ENCODE measurements at places on chromosomes 3 and 15.

DNA sequence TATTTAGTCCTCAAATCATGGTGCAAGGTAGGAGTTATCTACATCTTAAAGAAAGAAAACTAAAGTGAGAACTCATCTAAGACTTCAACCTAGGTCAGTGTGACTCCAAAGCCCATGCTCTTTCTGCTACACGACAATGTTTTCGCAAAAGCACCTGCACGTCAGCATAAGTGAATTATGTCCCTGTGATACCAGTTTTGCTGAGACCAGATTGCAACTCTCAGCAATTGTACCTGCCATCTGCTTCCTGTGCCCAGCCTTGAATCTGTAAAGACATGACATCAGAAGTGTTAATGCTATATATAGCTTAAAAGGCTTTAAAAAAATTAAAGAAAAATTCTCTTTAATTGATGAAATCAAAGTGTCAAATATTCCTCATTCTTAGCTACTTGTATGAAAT lies 43.4 kb downstream of the RETNLB start:
- DNase-seq: no peak

- no peak for DNase-seq
Observed at GRCh38 chr15:48541341-48542278, 103.9 kb downstream of the FBN1 start.

DNA sequence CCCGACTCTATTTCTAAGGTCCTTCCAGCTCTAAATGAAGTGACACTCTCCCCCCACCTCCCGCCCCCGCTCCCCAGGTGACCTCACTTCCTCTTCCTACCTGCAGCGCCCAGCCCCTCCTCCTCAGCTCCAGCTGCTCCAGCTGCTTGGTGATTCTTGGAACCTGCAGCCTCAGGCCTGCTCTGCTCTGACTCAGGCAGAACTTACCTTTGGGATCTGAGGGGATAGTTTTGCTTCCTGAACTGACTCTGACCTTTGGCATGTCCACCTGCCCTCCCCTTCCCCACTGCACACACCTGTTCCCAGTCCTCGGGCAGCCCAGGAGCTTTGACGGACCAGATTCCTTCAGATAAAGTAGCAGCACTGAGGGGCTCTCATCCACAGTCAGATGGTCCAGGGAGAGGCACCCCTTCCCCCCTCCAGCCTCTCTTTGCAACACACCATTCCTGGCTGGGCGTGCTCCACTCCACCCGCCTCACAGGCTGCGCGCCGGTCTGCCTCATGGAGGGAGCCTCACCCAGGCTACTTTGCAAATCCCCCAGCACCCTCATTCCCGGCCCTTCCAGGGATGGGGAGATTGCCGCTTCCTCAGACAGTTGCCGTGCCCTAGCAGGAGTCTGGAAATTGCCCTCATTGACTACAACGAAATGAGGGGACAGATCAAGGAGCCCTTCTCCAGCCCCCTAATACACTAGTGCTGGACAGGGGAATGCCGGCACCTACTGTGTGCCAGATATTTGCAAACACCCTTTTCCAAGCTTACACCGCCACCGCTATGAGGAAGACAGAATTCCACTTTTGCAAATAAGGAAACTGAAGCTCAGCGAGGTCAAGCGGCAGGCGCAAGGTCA lies 692 bp upstream of the C15orf39 start:
- peak; percentile 40 for DNase-seq

DNA sequence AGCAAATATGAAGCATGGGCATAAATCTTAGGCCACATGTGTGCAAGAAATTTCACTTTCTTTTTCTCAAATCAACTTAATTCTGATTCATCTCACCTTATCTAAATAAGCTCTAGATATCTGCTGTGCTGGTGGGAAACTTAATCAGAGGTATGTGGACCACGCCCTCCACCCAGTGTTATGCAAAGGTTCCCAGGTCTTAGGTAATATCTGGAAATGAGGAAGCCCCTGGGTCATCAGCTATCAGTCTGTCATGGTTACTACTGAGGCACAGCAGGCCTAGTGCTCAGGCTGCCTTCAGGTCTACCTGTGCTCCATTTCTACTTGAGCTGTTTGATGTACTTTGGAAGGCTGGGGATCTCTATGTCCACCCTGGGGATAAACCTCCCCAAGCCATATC lies 134.4 kb upstream of the KCNH8 start:
- no peak for DNase-seq

- no peak for DNase-seq
Observed at GRCh38 chr3:45895686-45896468, 9.5 kb downstream of the CCR9 start.

- DNase-seq: no peak
Observed at GRCh38 chr3:29693863-29694262, 413.0 kb downstream of the RBMS3 start.

- DNase-seq: peak; percentile 26
Observed at GRCh38 chr3:57158813-57159738, 6.1 kb downstream of the IL17RD start.

- DNase-seq: no peak
Observed at GRCh38 chr15:49370782-49371181, 52.3 kb upstream of the FGF7 start.

- no peak for DNase-seq
Observed at GRCh38 chr3:81003008-81003645, 758.3 kb downstream of the GBE1 start.

DNA sequence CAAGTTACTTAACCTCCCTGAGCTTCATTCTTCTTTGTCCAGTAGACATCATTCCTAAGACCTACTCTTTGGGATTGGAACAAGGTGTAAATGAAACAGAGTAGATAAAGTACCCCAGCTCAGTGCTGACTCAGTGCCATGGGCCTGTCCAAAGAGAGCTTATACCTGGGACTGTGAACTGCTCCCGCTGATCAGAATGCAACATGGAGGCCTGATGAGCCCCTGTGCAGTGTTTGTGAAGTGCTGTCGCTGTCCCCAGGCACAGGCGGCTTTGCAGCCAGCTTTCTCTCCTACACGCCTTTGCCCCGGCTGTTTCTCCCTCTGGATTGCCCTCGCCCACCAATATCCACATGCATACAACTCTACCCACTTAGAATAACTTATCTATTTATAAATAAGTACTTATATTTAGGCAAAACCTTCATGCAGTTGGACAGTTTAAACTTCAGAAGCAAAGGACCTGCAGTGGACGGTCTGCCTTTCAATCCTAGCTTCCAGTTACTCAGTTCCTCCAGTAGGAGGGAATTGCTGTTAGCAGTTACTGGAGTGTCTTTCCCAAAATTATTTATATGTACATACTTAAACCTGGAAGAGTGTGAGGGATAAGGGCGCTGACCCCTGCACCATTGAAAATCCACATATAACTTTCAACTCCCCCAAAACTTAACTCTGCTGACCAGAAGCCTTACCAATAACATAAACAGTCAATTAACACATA lies 80.0 kb downstream of the CORO2B start:
- DNase-seq: no peak

- no peak for DNase-seq
Observed at GRCh38 chr15:96207377-96208006, 123.0 kb upstream of the NR2F2 start.

GRCh38 chr15:99110581-99111320 lies 5.9 kb downstream of the SYNM start:
- no peak for DNase-seq

DNA sequence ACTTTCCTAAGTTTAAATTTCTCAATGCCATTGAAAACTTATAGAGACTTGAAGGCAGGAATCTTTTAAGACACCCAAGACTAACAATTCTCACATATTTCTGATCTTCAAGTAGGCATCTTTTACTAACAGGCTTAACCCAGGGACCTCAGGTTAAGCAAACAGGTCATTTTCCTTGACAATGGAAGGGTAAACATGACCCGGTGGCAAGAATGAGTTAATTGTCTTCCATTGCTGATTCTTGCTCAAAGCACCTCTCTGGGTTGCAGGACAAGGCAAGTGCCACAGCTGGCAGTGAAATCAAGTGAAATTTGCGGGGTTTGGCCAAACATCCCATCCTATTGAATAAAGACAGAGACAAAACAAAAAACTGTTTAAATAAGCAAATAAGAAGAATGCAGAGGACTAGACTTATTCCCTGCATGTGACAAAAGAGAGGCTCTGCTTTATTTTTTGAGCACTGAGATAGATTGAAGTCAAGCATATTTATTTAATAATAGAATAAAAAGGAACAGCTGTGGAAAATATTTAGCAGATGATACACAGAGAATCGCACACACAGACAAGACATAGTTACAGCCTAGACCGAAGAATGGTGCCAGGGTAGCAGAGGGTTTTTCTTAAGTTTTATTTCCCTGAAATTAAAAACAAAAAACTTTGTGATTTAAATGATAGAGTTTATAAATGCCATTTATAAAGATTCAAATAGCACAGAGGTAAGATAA lies 56.0 kb upstream of the MITF start:
- no peak for DNase-seq

- no peak for DNase-seq
Observed at GRCh38 chr15:52731732-52732470, 52.7 kb upstream of the ATOSA start.

- no peak for DNase-seq
Observed at GRCh38 chr3:192902549-192902948, 15.1 kb downstream of the MB21D2 start.

DNA sequence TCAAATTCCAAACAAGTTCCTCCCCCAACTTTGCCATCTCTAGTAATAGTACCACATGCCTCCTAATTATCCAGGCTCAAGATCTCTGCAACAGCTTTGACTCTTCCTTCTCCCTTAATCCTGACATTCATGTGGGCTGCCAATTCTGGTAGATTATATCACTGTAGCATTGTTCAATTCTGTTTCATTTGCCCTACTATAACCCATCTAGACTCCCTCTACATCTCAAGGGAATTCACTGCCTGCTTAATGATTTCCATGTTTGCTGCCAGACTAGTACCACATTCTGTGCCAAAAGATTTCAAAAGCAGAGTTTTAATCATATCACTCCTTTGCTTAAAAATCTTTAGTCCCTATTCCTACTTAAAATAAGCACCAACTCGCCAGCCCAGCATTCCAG lies 34.6 kb upstream of the PPIB start:
- no peak for DNase-seq

- no peak for DNase-seq
Observed at GRCh38 chr15:85494048-85494777, 113.8 kb downstream of the AKAP13 start.

GRCh38 chr15:67042551-67043142 lies 22.8 kb upstream of the SMAD3 start:
- no peak for DNase-seq

DNA sequence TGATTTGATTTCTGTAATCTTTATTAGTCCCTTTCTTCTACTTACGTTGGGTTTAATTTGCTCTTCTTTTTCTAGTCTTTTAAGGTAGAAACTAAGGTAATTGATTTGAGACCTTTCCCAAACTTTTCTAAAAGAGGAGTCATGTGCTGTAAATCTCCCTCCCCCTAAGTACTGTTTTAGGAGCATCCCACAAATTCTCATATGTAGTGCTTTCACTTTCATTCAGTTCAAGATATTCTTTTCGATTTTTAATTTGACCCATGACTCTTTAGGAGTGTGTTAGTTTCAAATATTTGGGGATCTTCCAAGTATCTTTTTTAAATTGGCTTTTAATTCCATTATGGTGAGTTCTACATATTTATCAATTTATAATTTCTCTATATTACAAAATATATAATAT lies 241.8 kb downstream of the CTNNB1 start:
- DNase-seq: no peak

DNA sequence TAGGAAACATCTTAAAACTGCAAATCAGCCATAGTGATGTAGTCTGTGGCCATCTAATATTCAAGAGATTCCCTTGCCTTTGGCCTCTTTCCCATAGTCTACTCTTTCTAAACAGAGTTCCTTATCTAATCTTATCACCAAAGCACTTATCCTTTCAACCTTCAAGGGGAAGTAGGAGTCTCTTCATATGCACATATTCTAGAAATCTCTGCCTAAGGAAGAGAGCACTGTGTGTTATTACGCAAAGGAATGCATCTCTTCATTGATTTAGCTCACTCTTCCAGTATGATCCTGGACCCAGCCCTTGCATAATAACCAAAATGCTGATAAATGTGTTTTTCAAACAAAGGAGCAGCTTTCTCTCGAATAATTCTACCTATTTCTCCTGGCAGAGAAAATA lies 253.7 kb upstream of the TPRG1 start:
- no peak for DNase-seq

- no peak for DNase-seq
Observed at GRCh38 chr3:104411757-104412156, 955.0 kb upstream of the ALCAM start.

DNA sequence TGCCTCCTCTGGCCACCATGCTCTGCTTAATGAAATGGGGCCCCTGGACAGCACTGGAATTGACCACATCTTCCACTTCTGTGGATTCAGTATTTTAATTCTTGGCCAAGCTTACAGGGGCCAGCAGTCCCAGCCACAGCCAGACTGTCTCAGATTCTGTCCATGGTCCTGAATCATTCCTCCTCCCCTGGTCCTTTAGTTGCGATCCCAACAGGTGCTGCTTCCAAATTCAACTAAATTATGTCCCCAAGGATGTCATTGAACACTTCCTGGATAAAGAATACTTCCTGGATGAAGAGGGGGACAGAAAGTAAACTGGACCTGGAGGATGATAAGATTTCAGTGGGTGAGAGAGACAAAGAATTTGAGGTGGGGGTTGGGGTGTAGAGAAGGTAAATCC lies 111.1 kb upstream of the FOXB1 start:
- no peak for DNase-seq

GRCh38 chr3:188421836-188422540 lies 268.0 kb downstream of the LPP start:
- DNase-seq: no peak

- no peak for DNase-seq
Observed at GRCh38 chr3:101903451-101903871, 54.1 kb downstream of the NFKBIZ start.

GRCh38 chr3:115350606-115351005 lies 203.5 kb upstream of the ZBTB20 start:
- no peak for DNase-seq

GRCh38 chr15:90456236-90456635 lies 68.2 kb downstream of the IQGAP1 start:
- no peak for DNase-seq

DNA sequence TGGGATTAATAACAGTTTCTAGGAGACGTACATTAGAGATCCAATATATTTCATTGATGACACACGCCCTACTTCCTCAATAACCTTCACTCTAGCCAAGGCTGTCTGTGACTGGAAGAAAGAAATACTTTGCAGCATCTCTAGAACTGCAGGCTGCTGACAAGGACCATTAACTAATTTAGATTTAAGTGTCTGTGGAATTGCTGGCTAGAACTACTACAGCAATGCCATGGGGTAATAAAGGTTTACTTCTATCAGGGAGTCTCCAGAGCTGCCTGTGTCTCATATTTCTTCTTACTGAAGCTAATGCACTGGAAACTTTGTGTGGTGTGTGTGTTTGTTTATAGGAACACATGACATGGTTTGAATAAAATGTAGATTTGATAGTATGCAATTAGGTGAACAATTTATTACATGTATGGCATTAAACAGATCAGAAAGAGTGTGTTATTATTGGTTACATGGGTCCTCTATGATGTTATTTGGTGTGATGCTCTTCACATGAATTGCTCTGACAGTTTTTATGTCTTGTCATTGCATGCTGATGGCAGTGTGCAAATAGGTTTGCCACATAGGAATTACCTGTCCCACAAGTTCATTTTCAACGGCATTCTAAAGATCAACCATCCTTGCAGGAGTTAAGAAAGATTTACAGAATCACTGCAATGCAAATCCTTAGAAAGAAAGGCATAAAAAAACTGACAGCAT lies 916.2 kb upstream of the CADM2 start:
- no peak for DNase-seq

GRCh38 chr3:183044547-183045229 lies 54.6 kb downstream of the MCCC1 start:
- no peak for DNase-seq

- peak; percentile 13 for DNase-seq
Observed at GRCh38 chr3:195208183-195208582, 62.8 kb downstream of the XXYLT1 start.

All from activated CD4-positive, alpha-beta T cell treated with anti-CD3 and anti-CD28 coated beads, Interleukin-10, Interleukin-2, amounts not matched to agents 100 ng/mL and 50 ng/mL, durations not matched to agents 16 hours and 8 hours (primary cell).